ENCODE measurements at places on chromosomes 5 and 9.

GRCh38 chr5:172807766-172808311 lies 26.2 kb upstream of the ERGIC1 start:
- DNase-seq, result no peak

DNA sequence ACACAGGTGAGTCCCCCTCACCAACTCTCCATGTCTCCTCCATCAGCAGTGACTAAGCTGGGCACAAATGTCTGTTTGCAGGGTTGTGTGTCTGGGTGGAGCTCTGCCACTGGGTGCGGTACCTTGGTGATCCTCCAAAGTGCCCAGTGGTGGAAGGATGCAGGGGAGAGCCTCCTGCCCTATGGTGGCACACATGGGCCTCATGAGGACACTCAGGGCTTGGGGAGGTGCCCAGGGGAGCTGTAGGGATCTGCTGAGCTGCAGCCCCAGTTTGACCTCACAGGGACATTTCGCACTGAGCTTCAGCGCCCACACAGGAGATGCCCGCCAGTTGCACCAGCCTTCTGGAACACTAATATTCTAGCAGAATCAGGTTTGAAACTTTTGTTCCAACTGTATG lies 29.5 kb downstream of the S1PR3 start:
- no peak for DNase-seq

DNA sequence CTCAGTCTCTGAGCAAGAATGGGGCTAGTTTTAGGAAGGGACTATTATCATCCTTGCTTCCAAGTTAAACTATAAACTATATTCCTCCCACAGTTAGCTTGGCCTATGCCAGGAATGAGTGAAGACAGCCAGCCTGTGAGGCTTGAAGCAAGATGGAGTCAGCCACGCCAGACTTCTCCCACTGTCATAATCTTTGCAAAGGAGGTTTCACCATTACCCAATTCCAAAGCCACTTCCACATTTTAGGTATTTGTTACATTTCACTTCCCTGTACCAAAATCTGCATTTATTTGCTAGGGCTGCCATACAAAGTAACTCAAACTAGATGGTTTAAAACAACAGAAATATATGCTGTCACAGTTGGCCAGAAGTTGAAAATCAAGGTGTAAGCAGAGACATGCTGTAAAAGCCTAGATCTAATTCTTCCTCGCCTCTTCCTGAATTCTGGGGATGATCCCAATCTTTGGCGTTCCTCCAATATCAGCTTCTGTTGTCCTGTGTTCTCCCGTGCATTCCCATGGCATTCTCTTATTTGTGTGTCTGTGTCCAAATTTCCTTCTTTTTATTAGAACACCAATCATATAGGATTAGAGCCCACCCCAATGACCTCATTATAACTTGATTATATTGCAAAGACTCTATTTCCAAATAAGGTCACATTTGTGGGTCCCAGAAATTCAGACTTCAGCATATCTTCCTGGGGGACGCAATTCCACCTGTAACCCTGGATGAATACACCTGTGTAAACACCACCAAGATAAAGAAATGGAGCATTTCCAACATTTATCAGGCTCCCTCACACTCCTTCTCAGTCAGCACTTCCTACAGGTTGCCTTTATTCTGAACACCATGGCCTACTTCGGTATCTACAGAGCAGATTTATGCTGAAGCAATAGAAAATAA lies 126.8 kb downstream of the GCNT1 start:
- no peak for DNase-seq

GRCh38 chr5:159049844-159050315 lies 49.8 kb downstream of the EBF1 start:
- peak; percentile 57 for DNase-seq

GRCh38 chr5:142915813-142916424 lies 145.7 kb downstream of the ARHGAP26 start:
- DNase-seq, result peak; percentile 52

- DNase-seq, result no peak
Measured at GRCh38 chr5:42315214-42315613, 108.0 kb upstream of the GHR start.

DNA sequence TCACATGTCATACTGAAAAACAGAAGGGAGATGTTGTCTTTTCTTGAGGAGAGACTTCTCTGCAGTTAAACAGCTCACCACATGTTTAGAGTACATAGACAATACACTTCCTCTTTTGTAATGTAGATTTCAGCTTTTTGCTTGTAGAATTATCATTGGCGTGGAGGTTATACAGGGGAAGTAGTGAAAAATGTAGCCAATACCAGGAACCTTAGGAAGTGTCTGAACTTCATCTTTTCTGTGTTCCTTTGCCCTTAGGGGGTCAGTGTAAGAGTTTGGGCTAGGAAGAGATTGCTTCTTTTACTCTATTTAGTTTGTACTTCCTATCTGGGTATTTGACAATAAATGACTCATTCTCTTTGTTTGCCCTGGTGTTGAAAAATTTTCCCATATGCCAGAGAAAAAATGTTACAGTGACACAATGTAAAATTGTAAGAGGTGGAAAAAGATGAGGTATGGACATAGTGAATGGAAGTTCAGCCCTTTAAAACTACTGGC lies 21.0 kb upstream of the CDKN2B start:
- DNase-seq, result peak; percentile 52

DNA sequence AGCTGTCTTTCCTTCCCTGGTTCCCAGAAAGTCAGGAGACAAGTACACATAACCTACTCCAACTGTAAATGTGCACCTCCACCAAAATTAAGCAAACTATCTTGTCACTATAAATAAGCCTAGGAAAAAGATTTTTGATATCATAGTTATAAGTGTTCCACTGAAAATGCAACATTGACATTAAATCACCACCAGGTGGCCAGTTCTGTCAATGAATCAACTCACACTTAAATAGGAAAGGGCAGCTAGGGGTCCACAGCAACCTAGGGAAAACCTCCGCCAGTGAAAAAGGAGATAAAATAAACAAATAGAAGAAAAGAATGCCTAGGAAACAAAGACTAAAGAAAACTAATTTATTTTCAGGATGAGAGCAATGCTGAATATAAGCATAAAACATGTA lies 243.0 kb upstream of the PTPRD start:
- no peak for DNase-seq

GRCh38 chr5:30928956-30929355 lies 264.5 kb upstream of the CDH6 start:
- no peak for DNase-seq

DNA sequence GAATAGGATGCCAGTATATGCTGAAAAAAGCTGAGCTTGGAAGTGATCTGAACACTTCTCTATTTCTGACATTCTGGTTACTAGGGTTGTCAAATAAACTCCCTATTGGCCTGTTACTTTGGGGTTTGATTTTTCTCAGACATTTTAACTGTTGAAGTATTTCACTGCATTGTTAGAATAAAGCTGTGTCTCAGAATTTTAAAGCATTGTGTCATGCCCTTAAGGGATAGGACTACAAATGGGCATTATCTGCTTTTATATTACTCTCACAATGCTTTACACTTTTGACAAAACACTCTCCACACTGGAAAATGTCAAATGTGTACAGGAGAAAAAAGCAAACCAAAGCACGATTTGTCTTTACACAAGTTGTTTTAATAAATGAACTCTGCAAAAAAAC lies 16.8 kb upstream of the GPR21 start:
- no peak for DNase-seq

GRCh38 chr9:121861501-121862180 lies 210.2 kb downstream of the DAB2IP start:
- DNase-seq, result no peak

GRCh38 chr9:124697326-124698200 lies 73.5 kb downstream of the NR6A1 start:
- no peak for DNase-seq

GRCh38 chr5:130652176-130652575 lies 512.9 kb downstream of the HINT1 start:
- DNase-seq, result no peak

- DNase-seq, result no peak
Measured at GRCh38 chr9:74644023-74644422, 146.9 kb downstream of the RORB start.

DNA sequence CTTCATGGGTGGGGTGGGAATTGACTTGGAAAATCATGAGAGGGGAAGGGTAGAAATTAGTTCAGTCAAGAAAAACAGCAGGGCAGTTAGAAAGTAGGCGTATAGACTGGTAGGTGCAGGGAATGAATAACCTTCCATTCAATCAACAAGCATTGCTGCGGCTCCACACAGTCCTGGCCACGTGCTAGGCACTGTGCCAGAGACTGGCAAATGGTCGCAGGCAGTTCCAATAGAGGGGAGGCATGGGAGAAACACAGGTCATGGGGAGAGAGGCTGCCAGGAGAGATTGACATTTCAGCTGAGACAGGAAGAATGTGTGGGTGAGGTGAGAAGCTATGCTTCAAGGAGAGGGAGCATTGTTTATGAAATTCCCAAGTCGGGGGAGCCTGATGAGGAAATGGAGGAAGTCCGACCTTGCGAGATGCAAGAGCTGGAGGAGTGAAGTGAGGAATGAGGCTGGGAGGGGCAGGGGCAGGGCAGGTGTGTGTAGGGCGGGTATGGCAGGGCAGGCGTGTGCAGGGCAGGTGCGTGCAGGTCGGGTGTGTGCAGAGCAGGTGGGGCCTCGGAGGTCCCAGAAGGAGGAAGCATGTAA lies 54.4 kb upstream of the PPARGC1B start:
- DNase-seq, result no peak

DNA sequence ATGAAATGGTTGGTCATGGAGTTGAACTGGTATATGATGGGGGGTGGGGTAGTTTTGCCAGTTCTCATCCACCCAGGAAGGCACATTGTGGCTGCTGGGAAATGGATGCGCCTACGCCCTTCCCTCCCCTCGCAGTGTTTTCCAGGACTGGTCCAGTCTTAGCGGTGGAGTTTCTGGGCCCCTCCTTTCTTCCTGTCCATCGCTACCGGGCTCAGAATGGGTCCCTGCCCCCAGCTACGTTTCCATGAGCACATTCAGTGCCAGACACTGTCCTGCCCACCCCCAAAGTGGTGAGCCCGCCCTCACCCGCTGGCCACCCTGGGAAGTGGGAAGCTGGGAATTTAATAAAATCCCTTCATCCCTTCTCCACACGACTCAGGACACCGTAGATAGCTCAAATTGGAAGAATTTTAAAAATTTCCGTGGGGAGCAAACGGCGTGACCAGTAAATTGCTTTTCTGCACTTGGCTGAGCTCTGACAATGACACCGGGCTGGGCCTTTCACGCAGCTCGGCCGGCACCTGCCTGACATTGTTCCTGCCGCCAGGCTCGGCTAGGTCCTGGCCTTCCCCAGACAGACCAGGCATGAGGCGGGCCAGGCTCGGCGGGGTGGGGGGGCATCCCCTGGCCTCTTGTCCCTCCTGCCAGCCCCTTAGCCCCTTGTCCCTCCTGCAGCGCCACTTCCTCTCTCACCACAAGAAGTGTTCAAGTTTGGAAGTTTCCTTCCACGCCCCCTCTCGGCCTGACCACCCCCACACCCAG lies 3.6 kb downstream of the FGF18 start:
- DNase-seq, result no peak

DNA sequence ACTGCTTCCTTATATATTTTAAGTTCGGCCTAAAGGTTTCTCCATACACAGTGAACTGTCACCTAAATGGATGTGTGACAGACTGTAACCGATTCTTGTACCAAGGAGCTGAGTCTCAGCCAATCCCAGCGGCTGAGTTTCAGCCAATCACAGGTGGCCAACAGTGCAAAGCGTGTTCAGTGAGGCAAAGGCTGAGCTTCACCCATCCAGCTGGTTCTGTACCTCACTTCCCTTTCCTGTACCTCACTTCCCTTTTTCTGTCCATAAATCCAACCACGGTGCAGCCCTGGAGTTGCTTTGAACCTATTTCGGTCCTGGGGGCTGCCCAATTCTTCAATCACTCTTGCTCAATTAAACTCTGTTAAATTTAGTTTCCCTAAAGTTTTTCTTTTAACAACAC lies 15.7 kb upstream of the TBC1D9B start:
- DNase-seq, result peak; percentile 57

DNA sequence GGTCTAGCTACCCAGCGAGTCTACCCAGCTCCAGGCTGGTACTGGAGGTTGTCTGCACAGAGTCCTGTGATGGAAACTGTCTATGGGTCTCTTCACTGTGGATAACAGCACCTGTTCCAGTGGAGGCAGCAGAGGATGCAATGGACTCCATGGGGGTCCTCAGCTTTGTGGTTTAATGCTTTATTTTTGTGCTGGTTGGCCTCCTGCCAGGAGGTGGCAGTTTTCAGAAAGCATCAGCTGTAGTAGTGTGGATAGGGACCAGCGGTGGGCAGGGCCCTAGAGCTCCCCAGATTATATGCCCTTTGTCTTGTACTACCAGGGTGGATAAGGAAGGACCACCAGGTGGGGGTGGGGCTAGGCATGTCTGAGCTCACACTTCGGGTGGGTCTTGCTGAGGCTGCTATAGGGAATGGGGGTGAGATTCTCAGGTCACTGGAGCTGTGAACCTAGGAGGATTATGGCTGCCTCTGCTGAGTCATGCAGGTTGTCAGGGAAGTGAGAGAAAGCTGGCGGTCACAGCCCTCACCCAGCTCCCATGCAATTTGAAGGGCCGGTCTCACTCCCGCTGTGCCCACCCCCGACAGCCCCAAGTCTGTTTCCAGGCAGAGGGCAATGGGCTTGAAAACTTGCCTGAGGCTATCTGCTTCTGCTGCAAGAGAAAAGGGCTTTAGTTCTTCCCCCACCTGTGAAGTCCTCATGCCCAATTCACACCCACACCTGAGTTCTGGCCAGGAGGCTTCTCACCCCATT lies 397.1 kb downstream of the TLE1 start:
- DNase-seq, result no peak

DNA sequence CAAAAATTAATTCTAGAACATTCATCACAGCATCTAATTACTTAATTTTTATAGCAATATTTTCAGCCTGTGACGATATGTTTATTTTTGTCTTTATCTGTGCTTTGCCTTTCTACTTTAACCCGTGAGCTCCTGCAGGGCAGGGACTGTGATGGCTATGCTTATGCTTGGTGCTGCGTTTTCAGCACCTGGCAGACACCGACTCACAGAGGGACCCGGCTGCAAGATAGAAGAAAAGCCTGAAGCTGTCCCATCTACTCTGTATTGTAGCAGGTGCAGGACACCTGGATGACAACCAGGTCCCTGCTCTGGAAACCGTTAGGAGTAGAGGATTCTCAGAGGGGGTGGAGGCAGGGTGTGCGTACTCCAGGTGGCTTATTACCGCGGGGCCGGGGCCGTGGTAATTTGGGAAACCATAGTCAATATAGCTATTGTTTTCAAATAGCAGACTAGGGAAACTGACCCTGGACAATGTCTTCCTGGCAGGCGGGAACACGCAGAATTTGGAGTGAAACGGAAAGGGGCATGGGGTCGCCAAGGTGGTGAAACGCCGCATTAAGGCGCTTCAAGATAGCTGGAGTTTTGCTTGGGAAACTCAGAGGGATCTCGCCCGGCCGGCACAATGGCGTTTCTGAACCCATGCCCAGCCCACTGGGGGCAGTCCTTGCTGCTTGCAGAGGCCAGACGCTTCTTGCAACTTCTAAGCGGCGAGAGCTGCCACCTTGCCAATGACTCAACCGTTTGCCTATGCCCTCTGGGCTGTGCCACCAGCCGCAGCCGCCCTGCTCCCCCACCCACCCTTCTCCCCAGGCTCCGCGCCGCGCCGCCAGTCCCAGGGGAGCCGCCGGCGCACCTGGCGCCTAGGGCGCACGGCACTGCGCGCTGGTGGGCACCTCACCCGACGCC lies 140.1 kb upstream of the PALM2AKAP2 start:
- DNase-seq, result no peak

GRCh38 chr5:62316176-62316502 lies 10.1 kb downstream of the KIF2A start:
- DNase-seq, result no peak

GRCh38 chr5:54073131-54073530 lies 237.2 kb downstream of the ARL15 start:
- DNase-seq, result no peak

GRCh38 chr9:107546859-107547258 lies 57.3 kb upstream of the KLF4 start:
- no peak for DNase-seq

Measured in B cell (primary cell).